ENCODE measurements at places on chromosomes 16 and 17. TPM values are rescaled to one million over a fixed set of nuclear protein-coding genes. Genes with fewer than 3 reads are reported as not detected.

The TMC8 gene
- total RNA-seq, result under 0.01 TPM

The CAPNS2 gene
- 0.98 TPM for total RNA-seq

The KRTAP4-9 gene
- total RNA-seq, result not detected

The NT5M gene
- 2.4 TPM for total RNA-seq

The GRIN2C gene
- total RNA-seq, result under 0.01 TPM

The TOM1L1 gene
- 19.2 TPM for total RNA-seq

The FOXL1 gene
- 2.0 TPM for total RNA-seq
